A549 treated with Mapracorat at 1 μM for 4 hours (cell line): ENCODE measurements at places on chromosomes 7 and 10. TPM values are rescaled to one million over a fixed set of nuclear protein-coding genes. Genes with fewer than 3 reads are reported as not detected.

The BET1 gene
- total RNA-seq: 21.1 to 27.0 TPM (median 22.3 TPM) in 5 replicates

The RBP3 gene
- not detected in 5 replicates for total RNA-seq

The GOLGA7B gene
- total RNA-seq: 3.2 to 4.0 TPM (median 3.6 TPM) in 5 replicates

The EN2 gene
- total RNA-seq: 0.54 to 1.1 TPM (median 0.86 TPM) in 5 replicates

The GPR15LG gene
- not detected in 5 replicates for total RNA-seq

The CUBN gene
- total RNA-seq: 0.03 to 0.15 TPM (median 0.08 TPM) in 5 replicates

The CYP2C19 gene
- total RNA-seq: 0.12 TPM in 1 of 5 replicates, not detected in the others

The CYP3A7 gene
- 0.06 to 0.07 TPM in 2 of 5 replicates, not detected in the others for total RNA-seq
